Pancreas (tissue), 10 donors: ENCODE measurements at places on chromosomes 7 and 10.

DNA sequence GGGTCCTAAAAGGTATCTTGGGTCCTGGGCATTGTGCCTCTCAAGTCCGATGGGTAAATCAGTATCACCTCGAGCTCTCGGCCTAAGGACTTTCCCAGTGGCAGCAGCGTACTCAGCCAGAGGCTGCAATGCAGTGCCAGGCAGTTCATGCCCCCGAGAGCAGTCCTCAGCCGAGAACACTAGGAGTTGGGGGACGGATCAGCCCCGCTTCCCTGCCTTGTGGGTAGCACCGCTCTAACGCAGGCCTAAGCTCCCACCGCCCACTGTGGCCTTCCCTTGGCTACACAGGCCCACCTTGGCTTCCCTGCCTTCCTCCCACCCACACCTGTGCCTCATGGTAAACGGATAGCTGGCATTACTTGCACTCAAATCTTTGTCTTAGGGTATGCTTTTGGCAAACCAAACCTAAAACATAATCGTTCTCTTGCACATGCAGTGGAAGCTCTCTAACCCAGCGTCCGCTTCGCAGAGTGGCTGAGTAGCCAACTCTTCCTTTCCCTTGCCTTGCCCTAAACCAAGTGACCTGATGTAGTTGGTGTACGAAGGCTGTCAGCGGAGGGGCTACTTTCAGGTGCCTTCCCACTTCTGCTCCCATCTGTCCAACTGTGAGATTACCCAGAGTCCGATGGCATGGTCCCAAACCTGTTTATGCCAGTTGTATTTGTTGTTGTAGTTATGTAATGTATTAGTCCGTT is 73.2 kb upstream of the CHST15 start:
- no peak for DNase-seq

DNA sequence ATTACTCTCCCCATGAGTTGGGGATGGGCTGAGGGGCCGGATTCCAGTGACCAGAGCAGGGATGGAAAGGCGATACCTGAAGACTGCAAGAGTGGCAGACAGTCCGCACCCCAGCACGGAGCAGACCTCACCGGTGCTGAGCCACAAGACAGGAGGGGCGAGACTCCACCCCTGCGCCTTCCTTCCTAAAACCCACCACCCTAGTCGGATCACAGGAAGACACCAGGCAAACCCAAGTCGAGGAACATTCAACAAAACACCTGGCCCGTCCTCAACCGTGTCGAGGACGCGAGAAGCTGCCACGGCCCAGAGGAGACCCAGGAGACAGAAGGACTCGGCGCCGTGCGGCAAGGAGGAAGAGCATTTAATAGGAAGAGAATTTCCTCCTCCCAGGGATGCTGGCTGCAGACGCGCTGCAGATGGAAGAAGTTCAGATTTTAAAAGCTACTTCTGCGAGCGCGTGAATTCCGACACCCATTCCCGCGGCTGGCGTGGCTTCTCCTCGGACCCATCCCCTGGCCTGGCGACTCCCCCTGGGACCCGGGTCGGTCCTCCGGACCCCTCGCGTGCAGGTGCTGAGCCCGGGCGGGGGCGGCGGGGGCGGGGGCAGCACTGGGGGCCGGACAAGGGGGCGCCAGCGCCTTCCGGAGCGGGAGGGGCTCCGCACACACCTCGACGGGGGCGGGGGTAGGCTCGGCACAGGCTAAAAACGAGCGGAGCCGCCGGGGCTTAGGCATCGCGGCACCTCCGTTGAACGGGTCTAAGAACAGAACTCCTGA is 563 bp upstream of the UTF1 start:
- no peak for DNase-seq

DNA sequence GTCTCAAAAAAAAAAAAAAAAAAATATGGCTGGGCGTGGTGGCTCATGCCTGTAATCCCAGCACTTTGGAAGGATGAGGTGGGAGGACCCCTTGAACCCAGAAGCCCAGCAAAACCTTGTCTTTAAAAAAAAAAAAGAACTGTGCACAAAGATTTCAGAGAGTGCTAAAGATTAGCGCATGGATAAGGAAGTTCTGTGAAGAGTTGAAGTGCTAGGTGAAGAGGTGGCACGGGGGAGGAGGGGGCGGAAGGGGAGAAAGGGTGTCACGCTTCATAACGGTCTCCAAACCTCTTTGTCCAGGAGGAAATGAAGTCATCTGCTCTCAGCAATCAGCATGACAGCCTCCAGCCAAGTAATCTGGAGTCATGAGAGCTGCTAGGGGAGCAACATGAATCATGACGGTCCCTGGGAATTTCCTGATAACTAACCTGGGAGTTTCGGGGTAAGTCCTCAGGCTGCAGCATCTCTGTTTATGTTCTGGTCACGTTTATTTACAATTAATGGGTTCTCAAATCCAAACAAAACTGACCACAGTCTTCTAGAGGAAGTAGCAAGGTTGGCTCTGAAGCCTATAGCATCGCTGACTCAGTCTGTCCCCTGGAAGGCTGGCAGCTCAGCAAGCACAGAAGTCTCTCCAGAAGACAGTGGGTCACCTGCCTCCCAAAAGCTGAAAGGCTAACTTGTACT is 1.9 kb upstream of the PLAU start:
- DNase-seq, result no peak

DNA sequence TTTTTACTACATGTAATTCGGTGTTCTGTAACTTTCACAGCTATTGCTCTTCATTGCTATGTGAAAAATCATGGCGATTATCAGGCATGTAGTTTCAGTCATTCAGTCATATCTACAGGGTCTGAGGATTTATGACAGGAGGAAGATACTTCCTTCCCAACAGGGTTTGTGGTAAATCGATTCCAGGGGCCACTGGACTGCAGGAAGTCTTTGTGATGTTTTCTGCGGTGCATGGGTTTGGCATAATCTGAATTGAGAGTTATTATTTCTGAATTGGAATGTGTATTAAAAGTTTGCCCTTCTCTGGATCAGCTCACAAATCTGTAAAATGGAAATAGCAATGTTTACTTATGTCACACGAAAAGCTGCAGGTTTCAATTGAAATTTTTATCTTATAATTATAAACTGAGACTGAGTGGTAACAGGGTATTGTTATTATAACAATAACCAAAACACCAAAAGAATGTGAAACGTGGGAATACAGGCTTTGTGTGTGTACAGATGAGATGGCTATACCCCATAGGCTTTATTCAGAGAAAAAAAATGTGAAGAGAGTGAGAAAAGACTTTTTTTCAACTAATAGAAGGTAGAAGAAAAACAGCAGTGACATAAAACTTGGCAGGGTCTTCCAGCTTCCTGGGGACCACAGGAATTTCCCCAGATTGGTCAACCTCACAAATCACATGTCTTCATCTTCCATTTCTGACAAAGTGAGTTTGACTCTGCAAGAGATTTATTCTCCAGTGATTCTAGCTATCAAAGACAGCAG is 307.7 kb upstream of the NFE2L3 start:
- DNase-seq, result no peak

DNA sequence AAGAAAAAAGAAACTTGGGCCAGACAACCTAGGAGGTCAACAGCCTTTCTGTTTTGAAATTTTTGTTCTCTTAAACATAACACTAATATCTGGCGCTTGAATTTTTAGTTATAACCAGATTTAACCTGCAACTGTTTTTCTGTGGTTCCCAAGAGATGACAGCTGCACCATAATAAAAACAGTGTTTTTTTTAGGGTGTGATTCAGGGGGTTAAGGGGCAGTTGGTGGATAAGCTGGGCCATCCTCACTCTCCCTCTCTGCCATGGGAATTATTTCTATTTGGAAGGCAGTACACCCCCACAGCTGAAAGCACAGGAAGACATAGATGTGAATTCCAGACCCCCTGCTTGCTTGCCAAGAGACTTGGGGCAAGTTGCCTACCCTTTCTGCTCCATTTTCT is 20.1 kb upstream of the TM9SF3 start:
- DNase-seq, result no peak

DNA sequence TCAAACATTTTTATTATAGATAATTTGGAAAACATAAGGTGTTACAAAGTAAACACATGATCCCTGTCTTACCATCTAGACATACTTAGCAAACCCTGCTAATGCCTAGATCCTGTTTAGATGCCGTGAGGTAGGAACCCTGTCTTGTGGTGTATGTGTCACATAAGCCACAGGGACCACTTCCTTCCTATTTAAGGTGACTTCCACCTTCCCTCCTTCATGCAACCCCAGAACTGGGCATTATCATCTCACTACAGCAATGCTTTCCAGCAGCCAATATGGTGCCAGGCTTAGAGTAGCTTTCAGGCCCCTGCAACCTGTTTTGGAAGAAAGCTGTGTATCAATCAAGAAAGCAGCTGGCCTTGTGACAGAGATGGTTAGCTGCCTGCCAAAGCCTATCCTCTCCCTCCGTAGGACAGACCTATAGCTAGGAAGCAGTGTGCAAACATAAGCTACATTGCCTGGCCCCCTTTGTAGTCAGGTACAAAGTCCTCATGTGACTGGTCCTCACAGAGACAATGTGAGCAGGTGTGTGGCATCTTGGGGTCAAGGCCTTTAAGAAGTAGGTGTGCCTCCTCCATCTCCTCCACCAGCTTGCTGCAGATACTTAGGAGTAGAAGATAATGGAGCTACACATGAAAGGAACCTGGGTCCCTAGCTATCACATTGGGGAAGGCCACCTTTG is 146.8 kb downstream of the SPAG6 start:
- no peak for DNase-seq

GRCh38 chr7:27152816-27153442 is 546 bp upstream of the HOXA3 start:
- DNase-seq, result peak; percentile 5

DNA sequence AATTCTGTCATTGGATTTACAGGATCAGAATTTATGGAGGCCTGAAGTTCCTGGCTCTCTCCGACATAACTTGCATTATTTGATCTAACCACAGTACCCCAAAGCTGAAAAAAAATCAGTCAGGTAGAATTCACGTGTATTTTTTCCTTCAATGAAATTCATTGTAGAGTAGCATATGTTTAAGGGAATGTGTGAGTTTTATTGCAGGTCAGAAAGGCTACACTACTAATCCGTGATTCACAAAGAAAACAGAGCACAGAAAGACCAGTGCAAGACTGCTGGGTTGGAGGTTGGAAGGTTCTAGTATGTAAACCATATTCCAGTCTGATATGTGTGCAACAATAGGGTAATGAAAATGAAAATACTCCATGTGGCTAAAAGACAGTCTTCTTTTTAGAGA is 247.0 kb upstream of the FERD3L start:
- DNase-seq, result no peak

DNA sequence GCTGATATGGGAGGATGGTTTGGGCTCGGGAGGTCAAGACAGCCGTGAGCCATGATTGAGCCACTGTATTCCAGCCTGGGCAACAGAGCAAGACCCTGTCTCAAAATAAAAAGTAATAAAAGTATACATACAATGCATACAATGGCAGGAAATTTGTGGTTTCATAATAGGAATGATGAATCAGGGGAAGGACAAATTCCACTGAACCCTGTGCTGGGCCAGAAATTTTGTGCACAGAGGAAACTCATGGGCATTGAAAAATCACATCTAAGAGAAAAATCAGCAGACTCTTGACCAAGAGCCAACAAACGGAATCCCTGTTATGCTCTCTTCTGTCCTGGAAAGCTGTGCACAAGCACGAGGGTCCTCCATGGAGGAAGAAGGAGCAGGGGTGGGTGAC is 35.1 kb downstream of the SEM1 start:
- DNase-seq, result no peak

GRCh38 chr7:4845740-4846142 is 16.1 kb downstream of the PAPOLB start:
- no peak for DNase-seq

GRCh38 chr7:151206914-151207313 is 3.4 kb downstream of the H2BK1 start:
- DNase-seq, result no peak

DNA sequence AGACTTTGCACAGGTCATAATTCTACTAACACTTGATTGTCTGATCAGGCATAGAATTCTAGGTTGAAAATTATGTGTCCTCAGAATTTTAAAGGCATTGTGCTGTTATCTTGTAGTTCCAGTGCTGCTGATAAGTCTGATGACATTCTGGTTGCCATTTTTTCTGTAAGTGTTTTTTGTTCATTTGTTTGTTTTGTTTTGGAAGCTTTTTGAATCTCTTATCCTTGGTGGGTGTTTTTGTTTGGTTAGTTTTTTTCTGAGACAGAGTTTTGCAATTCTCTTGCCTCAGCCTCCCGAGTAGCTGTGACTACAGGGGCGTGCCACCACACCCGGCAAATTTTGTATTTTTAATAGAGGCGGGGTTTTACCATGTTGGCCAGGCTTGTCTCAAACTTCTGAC is 178.9 kb downstream of the CCDC71L start:
- no peak for DNase-seq

- peak; percentile 44 for DNase-seq
Observed at GRCh38 chr10:132637477-132638129, 100.0 kb downstream of the INPP5A start.

GRCh38 chr10:102802920-102803534 is 34.2 kb downstream of the CYP17A1 start:
- peak; percentile 35 for DNase-seq

DNA sequence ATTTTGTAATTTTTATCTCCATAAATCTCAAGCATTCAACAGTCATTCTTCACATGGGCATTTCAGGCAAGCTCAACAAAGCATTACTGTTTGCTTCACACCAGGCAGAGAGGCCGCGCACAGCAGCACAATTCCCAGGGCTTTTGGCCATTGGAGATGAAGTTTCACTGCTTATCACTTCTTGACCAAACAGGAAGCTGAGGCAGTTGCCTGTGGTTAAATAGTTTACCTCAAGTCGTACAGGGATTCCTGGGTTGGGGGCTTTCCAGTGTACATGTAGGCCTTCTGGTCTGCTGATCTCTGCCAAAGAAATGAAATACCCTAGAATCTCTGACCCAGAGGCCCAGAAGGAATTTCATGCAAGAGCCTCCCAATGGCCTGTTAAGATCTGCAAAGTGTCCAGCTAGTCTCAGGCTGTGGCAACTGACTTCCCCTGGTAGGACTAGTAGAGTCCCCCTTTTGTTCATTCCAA is 11.2 kb upstream of the PRDX3 start:
- DNase-seq, result peak; percentile 76

DNA sequence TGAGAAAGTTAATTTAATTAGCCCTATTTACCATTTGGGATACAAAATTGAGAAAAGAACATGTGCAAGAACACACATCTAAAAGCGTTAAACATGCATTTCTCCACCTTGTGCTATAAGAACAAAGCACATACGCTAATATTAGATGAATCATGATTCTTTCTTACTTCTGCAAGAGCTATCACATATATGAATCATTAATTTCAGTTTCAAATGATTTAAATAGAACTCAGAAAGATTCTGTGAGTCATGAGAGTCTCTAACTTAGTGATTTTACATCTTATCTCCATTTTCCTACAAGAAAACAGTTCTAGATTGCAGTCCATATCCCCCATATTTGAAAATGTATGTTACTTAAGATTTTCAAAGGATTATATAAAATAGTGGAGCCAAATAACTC is 173.9 kb downstream of the RNLS start:
- DNase-seq, result no peak

GRCh38 chr10:17454161-17455014 is at the start of gene ST8SIA6:
ST8SIA6 (minus strand) TSS chr10:17454595; CDS start chr10:17454255, 340 bp downstream.
- DNase-seq, result peak; percentile 31
